ENCODE measurements at places on chromosomes 3 and 15. TPM values are rescaled to one million over a fixed set of nuclear protein-coding genes. Genes with fewer than 3 reads are reported as not detected.

The SEMA6D gene
- total RNA-seq = 1.4 TPM

DNA sequence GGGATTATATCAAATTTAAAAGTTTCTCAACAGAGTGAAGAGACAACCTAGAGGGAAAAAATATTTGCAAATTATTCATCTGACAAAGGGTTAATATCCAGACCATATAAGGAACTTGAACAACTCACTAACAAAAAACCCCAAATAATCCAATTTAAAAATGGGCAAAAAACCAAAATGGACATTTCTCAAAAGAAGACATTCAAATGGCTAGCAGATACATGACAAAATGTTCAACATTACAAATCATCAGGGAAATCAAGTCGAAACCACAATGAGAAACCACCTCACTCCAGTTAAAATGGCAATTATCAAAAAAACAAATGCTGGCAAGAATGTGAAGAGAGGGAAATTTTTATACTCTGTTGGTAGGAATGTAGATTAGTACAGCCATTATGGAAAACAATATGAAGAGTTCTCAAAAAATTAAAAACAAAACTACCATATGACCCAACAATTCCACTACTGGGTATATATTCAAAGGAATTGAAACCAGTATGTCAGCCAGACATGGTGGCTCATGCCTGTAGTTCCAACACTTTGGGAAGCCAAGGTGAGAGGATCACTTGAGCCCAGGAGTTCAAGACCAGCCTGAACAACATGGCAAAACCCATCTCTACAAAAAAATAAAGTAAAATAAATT, 88.5 kb downstream of the CSNK1G1 start:
- DNase-seq = no peak

- DNase-seq = no peak
These were observed 245.1 kb downstream of the MAGI1 start for GRCh38 chr3:65793495-65794200.

The KIAA1143 gene
- total RNA-seq = 25.0 TPM

The LOXL1 gene
- 534 TPM for total RNA-seq

DNA sequence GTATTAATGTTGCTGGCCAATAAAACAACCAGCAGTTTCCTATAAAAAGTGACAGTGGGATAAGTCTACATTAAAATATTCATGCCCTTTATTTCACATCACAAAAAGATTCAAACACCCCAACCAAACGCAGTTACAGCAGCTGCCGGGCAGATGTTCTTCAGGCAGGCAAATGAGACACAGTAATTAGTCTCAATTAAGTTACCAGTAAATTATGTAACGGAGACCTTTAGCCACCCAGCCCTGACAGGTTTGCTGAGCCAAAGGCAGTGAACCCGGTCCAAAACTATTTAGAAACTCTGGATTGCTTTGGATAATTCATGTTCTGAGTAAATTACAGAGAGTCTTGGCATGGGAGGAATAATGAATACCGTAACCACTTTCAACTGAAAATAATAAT, 289.2 kb upstream of the LYSMD4 start:
- no peak for DNase-seq
